Uterus (tissue), 4 donors: ENCODE measurements at places on chromosomes 6 and 20. TPM values are rescaled to one million over a fixed set of nuclear protein-coding genes. Genes with fewer than 3 reads are reported as not detected.
A peak's percentile ranks its signal among the peaks of the same experiment; 100 is the strongest.

PSMB9 gene
- total RNA-seq, result 34.4 TPM

SOBP gene
- total RNA-seq, result 14.7 TPM

THBS2 gene
- total RNA-seq, result 224 TPM

OPRM1 gene
- not detected for total RNA-seq

DNA sequence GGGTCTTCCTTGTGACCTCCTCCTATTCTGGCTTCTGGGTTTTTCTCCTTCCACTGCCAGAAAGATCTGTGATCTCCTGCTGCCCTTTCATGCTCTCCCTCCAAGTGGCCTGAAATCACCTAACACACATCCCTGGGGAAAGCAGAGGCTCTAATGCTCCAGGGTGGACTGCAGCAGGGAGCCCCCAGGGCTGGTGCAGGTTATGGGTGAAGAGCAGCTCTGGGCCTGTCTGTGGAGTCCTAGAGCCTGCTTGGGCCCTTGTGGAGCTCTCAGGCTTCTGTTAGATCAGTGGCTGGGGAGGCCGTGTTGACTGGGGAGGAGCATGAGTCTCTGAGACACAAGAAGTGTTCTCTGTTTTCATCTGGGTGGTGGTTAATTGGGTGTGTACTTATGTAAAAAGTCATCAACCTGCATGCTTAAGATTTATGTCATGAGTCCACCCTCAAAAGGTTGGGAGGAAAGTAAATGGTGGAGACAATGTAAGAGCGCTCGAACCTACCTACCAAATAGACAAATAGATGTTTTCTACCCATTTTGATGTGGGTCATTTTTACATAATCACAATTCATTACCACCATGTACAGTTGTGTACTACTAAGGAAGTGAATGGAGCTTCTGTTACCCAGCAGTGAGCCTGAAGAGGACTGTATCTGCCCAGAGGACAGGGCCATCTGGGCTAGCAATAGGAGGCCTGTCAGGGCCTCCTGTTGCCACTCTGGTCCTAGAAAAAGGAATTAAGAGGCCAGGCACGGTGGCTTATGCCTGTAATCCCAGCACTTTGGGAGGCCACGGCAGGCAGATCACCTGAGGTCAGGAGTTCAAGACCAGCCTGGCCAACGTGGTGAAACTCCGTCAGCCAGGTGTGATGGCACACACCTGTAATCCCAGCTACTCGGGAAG, 32.0 kb upstream of the RNF8 start:
- no peaks in the 10 kb centered on the region for H3K27me3 ChIP-seq
- H3K36me3 ChIP-seq, result no peaks in the 10 kb centered on the region
- no peak overlapping the region for H3K4me3 ChIP-seq

DNA sequence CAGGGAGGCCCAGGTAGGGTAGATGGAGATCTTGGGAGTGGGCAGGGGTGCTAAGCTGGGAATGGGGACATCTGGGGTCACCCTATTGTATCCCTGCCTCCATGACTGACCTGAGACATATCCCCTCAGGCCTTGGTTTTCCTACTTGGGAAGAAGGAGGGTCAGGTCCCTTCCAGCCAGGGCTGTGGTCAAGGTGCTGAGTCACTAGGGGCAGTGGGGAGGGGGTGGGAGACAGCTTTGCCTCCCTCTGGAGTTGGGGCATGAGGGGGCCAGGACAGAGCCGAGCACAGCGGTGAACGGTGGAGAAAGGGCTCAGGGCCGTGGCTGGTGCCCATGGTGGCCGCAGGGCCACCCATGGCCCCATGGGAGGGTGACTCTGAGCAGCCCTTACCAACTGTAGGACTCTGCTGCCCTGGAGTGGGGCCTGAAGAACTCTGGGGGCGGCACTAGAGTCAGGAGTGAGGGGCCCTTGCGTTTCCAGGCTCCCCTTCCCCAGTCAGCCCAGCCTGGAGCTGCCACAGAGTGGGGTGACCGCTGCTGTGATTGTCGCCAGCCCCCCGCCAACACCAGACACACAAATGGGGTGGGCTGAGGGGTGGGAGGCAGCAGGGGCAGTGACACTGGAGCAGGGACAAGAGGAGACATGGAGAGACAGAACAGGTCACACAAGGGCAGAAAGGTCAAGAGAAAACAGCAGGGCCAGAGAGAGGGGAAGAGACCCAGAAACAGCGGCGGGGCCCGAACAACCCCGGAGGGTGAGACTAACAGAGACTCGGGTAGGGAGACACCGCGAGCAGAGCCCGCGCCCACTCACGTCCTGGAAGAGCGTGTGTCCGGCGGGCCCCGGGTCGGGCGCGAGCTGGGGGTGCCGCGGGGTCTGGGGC, 576 bp downstream of the NECAB3 start:
- peak overlapping the region; percentile 72 for H3K4me3 ChIP-seq
- H3K36me3 ChIP-seq, result no peaks in the 10 kb centered on the region
- DNase-seq, result peak; percentile 37

DNA sequence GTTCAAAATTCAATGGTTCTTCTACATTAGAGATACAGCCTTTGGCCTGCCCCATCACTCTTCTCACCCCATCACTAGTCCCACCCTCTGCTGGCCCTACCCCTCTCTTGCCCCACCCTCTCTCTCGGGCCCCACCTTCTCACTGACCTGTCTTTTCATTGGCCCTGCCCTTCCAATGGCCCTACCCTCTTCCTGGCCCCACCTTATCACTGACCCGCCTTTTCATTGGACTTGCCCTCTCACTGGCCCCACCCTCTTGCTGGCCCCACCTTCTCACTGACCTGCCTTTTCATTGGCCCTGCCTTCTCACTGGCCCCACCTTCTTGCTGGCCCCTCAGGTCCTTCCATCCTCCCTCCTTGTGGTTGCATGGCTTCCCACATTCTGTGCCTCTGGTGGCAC, 107.2 kb upstream of the PLEKHG1 start:
- H3K27ac ChIP-seq, result no peak overlapping the region
- H3K27me3 ChIP-seq, result no peaks in the 10 kb centered on the region
- no peak overlapping the region for H3K4me3 ChIP-seq
- H3K36me3 ChIP-seq, result no peaks in the 10 kb centered on the region

GRCh38 chr20:59010995-59011873, 4.2 kb upstream of the CTSZ start:
- no peak for DNase-seq
- H3K27ac ChIP-seq, result no peak overlapping the region
- no peaks in the 10 kb centered on the region for H3K27me3 ChIP-seq
- no peak overlapping the region for H3K4me3 ChIP-seq
- H3K36me3 ChIP-seq, result no peaks in the 10 kb centered on the region

DNA sequence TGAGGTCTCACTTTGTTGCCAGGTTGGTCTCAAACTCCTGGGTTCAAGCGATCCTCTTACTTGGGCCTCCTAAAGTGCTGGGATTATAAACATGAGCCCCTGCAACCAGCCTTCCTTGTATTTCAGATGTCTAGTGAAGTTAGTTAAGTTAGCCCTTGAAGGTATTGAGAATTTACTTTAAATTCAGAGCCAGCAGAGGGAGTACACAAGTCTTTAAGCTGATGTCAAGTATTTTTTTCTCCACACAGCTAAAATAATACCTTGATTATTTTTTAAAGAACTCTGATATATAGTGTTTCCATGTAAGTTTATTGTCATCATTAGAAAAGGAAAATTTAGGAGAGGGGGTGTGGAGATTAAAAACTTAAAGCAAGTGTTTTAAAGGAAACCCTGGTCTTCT, 9.8 kb downstream of the FOXO3 start:
- no peaks in the 10 kb centered on the region for H3K27me3 ChIP-seq
- peaks cover 10% of the 10 kb centered on the region for H3K4me1 ChIP-seq
- DNase-seq, result no peak
- H3K36me3 ChIP-seq, result no peaks in the 10 kb centered on the region

DNA sequence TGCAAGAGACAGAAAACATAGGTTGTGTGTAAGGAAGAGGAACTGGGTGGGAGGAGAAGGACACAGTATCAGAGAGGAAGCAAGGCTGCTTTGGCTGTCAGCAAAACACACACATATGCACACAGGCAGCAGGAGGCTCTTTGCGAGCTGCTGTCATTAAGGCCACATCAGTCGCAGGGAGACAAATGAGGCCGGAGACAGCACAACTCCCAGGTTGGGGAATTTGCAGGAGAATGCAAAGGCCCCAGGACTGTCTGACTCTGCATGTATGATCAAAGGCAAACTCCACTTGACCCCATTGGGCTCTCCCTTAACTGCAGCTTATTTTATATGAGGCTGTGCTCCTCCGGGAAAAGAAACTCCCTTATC, 35.3 kb downstream of the METTL24 start:
- no peak for DNase-seq
- no peaks in the 10 kb centered on the region for H3K27me3 ChIP-seq
- no peak overlapping the region for H3K4me3 ChIP-seq
- H3K4me1 ChIP-seq, result no peaks in the 10 kb centered on the region

DNA sequence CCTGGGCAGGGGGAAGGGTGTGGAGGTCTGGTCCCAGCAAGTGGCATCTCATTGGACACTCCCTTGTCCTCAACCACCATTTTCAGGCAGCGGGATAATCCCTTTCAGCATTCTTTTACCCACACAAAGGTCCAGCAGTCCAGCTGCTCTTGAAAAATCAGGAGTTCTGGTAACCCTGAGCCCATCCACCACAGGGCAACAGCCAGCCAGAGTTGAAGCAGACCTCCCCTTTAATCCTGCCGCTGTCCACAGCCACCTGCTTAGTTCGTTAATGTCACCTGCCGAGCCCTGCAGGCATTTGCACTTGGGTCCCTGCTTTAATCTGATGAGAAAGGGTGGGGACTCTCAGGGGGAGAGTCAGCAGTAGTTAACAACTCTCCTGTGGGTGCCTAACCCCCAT, 11.1 kb downstream of the TMEM74B start:
- H3K4me1 ChIP-seq, result no peaks in the 10 kb centered on the region
- no peaks in the 10 kb centered on the region for H3K27me3 ChIP-seq
- no peak for DNase-seq
- H3K36me3 ChIP-seq, result no peaks in the 10 kb centered on the region

DNA sequence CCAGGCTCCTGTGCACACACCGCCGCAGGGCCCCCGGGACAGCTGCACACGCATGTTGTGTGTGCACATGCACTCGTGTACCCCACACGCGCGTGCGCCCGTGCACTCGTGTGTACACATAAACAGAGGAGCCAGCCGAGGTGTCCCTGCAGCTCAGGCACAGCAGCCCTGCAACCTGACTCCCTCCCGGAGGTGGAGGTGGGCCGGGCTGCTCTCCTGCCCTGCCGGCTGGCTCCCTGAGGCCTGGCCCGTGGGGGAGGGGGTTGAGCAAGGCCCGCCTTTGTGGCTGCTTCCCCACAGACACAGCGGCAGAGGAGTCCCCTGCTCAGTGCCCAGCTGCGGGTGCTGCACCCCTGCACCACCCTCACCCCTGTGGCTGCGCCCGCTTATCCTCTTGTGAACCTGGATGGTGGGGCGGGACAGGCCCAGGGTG, 624 bp downstream of the RBBP8NL start:
- no peak overlapping the region for H3K27ac ChIP-seq
- H3K27me3 ChIP-seq, result no peaks in the 10 kb centered on the region
- DNase-seq, result no peak

GRCh38 chr6:21375151-21376116, 218.1 kb upstream of the SOX4 start:
- no peaks in the 10 kb centered on the region for H3K4me1 ChIP-seq
- no peak overlapping the region for H3K27ac ChIP-seq
- H3K27me3 ChIP-seq, result no peaks in the 10 kb centered on the region
- no peak overlapping the region for H3K4me3 ChIP-seq

GRCh38 chr6:138272533-138273315, 54.4 kb upstream of the PBOV1 start:
- no peak for DNase-seq
- no peak overlapping the region for H3K4me3 ChIP-seq
- no peaks in the 10 kb centered on the region for H3K4me1 ChIP-seq
- no peaks in the 10 kb centered on the region for H3K36me3 ChIP-seq
- no peak overlapping the region for H3K27ac ChIP-seq

- DNase-seq, result peak; percentile 56
- H3K27ac ChIP-seq, result peak overlapping the region; percentile 81
- H3K4me1 ChIP-seq, result peaks cover 12% of the 10 kb centered on the region
Observed at GRCh38 chr6:155272353-155273232, 8.8 kb downstream of the CLDN20 start.

DNA sequence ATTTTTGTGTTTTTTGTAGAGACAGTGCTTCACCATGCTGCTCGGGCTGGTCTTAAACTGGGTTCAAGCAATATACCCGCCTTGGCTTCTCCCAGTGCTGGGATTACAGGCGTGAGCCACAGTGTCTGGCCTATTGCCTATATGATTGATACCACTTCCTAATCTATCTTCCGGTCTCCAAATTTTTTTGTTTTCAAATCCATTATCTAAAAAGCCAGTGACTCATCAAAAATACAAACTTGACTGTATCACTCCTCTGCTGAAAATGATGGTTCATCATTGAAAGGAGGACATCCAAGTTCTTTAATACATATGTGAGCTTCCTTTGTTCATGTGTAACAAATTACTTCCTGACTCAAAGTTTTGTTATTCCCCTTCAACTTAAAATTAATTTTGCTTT, 35.5 kb downstream of the FAM8A1 start:
- no peak overlapping the region for H3K4me3 ChIP-seq
- no peaks in the 10 kb centered on the region for H3K36me3 ChIP-seq
- DNase-seq, result no peak
- H3K4me1 ChIP-seq, result no peaks in the 10 kb centered on the region
- no peaks in the 10 kb centered on the region for H3K27me3 ChIP-seq
- no peak overlapping the region for H3K27ac ChIP-seq

- H3K4me1 ChIP-seq, result no peaks in the 10 kb centered on the region
- no peak overlapping the region for H3K4me3 ChIP-seq
- no peak overlapping the region for H3K27ac ChIP-seq
- no peaks in the 10 kb centered on the region for H3K27me3 ChIP-seq
Observed at GRCh38 chr6:50141100-50141499, 91.4 kb upstream of the DEFB112 start.

DNA sequence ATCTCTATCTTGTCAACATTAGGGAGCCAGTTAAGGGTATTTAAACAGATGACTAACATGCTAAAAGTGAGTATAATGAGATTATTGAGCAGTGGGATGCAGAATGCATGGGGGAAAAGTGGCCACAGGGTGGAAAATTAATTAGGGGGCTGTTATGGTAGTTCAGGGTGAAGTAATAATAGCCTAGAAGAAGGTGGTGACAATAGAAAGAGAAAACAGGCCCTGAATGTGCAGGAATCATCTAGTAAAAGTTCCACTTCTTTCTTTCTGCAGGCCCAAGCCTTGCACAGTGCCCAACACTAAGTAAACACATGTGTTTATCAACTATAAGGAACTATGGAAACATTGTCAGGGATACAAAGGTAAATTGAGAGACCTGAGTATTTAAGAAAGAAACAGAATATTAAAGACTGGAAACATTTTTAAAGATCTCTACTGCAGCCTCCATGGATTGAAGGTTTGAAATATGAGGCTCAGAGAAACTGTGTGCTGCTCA, 7.1 kb upstream of the MYB start:
- DNase-seq, result no peak
- H3K4me3 ChIP-seq, result no peak overlapping the region
- H3K36me3 ChIP-seq, result no peaks in the 10 kb centered on the region
- H3K4me1 ChIP-seq, result no peaks in the 10 kb centered on the region
- no peaks in the 10 kb centered on the region for H3K27me3 ChIP-seq
- H3K27ac ChIP-seq, result no peak overlapping the region
